ENCODE measurements at places on chromosomes 4 and X.

GRCh38 chrX:154058214-154058997 is 38.7 kb upstream of the IRAK1 start:
- peak overlapping the region; percentile 88 for H3K27ac ChIP-seq
- H3K4me3 ChIP-seq: no peak overlapping the region
- H3K27me3 ChIP-seq: no peaks in the 10 kb centered on the region

DNA sequence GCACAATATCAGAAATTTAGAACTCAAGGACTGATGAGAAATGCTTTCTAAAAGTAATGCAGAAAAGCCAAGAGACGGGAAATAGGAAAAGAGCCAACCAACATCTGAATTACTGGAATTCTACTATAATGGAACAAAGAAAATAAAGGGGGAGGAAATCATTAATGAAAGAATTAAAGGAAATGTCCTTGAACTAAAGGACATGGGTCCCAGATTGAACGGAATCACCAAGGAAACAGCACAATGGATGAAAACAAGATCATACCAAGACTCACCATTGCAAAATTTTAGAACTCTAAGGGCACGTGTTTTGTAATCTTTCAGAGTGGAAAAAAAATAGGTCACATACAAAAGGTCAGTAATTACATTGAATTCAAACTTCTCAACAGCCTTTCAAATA is 35.9 kb downstream of the HPGDS start:
- no peaks in the 10 kb centered on the region for H3K36me3 ChIP-seq
- H3K27me3 ChIP-seq: no peaks in the 10 kb centered on the region
- no peaks in the 10 kb centered on the region for H3K4me1 ChIP-seq
- no peak overlapping the region for H3K4me3 ChIP-seq

DNA sequence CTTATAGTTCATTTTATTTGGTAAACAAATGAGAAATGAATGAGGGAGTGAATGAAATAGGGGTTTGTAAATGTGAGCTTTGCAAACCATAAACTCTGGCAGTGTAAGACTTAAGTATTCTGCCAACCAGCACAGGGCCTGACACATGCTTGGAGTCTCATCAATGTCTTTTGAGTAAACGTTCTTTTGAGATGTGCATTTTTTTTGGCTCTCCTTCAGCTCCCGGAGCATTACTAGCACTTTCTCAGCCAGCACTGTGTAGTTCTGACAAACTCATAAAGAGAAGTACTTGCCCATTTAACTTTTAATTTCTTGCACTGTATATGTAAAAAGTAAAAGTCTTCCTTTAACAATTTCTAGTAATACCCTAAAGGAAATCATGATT is 245.3 kb downstream of the HS3ST1 start:
- no peak overlapping the region for H3K27ac ChIP-seq
- no peaks in the 10 kb centered on the region for H3K4me1 ChIP-seq
- no peak for DNase-seq
- no peaks in the 10 kb centered on the region for H3K27me3 ChIP-seq

- no peak for DNase-seq
- no peak overlapping the region for H3K27ac ChIP-seq
- no peaks in the 10 kb centered on the region for H3K36me3 ChIP-seq
- H3K27me3 ChIP-seq: no peaks in the 10 kb centered on the region
Observed at GRCh38 chr4:101174679-101175345, 172.5 kb downstream of the PPP3CA start.

DNA sequence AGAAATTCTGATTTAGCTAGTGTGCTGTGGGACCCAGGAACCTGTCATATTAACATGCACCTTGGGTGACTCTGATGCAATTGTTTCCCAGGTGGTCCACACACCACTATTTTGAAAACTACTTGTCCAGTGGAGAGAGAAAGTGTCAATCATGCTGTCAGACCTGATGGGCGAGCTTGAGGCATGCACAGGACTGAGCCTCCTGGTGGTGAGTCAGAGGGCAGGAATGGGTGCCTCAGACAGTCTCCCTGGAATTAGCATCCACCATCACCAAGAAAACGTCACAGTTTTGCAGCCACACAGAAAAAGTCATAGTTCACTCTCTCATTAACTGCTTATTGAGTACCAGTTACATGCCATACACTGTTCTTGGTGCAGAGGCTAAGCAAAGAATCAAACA is 181.8 kb upstream of the MAOA start:
- DNase-seq: no peak
- H3K27me3 ChIP-seq: no peaks in the 10 kb centered on the region
- H3K27ac ChIP-seq: no peak overlapping the region
- peaks cover 1% of the 10 kb centered on the region for H3K4me1 ChIP-seq
- no peak overlapping the region for H3K4me3 ChIP-seq

DNA sequence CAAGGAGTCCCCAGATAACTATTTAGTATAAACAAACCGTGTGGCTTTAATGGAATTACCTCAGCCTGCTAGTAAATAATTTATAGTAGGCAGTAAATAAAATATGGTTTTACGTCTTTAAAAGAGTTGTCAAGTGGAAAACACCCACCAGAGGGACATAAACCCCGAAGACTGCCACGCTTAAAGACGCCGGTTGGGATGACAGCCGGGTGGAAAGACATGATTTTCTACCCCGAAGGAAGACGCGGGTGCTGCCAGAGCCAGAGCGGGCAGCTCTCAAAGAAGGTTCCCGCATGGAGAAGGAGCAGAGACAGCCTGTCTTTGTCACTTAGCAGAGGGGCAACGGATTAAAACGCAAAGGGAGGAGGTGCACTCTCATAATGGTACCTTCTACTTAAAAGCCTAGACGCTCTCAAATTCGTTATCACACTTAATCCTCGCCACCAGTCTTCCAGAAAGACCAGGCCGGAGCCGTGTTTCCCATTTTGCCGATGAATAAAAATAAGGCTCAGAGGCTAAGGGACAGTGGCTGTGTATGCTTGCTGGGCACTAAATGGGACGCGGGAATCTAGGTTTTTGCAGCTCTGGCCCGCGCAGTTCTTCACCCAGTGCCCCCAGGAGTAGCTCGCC is 140.5 kb upstream of the ZIC3 start:
- H3K27ac ChIP-seq: no peak overlapping the region
- DNase-seq: no peak
- H3K27me3 ChIP-seq: peaks cover 58% of the 10 kb centered on the region
- no peaks in the 10 kb centered on the region for H3K36me3 ChIP-seq

GRCh38 chr4:145248502-145248901 is 68.1 kb upstream of the OTUD4 start:
- H3K4me1 ChIP-seq: no peaks in the 10 kb centered on the region
- DNase-seq: no peak
- no peak overlapping the region for H3K4me3 ChIP-seq
- H3K27me3 ChIP-seq: peaks cover 31% of the 10 kb centered on the region
- no peak overlapping the region for H3K27ac ChIP-seq

DNA sequence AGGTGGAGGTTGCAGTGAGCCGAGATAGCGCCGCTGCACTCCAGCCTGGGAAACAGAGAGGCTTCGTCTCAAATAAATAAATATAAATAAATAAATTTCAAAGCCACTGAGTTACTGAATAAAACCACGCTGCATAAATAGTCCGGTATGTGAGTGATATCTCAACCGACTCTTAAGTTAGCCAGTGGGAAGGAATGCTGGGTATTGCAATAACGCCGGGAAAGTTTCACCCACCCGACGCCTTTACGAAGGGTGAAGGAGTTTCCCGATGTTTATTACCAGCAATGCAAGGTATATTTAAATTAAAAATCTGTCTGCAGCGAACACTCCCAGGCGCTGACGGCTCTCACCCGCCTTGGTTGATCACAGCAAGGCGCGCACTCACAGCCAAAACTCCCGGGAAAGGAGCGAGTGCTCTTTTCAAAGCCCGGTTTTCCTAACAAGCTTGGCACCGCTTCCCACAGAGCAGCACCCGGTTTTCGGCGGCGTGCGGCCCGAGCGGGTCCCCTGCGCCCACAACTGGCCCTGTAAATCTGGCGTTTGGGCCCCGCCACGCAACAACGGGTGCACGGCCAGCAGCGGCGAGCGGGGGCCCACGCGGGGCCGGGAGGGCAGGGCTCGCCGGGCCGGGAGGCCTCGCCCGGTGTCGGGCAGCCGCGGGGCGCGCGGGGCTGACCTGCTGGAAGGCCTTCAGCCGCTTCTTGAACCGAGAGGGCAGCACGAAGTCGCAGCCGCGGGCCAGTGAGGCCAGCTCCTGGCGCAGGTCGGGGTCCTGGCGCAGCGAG is 13.7 kb downstream of the PPP2R3B start:
- peaks cover 39% of the 10 kb centered on the region for H3K4me1 ChIP-seq
- no peak overlapping the region for H3K27ac ChIP-seq

GRCh38 chr4:108080747-108081146 is 88.0 kb downstream of the LEF1 start:
- H3K27ac ChIP-seq: peak overlapping the region; percentile 5
- H3K36me3 ChIP-seq: peaks cover 7% of the 10 kb centered on the region
- peaks cover 4% of the 10 kb centered on the region for H3K4me1 ChIP-seq
- H3K27me3 ChIP-seq: peaks cover 22% of the 10 kb centered on the region

GRCh38 chr4:108003982-108004515 is 14.4 kb downstream of the HADH start:
- H3K36me3 ChIP-seq: peaks cover 2% of the 10 kb centered on the region
- peaks cover 8% of the 10 kb centered on the region for H3K4me1 ChIP-seq
- DNase-seq: no peak
- no peak overlapping the region for H3K4me3 ChIP-seq
- peak overlapping the region; percentile 39 for H3K27ac ChIP-seq
- no peaks in the 10 kb centered on the region for H3K27me3 ChIP-seq

GRCh38 chrX:109990582-109991276 is 12.2 kb upstream of the TMEM164 start:
- H3K27me3 ChIP-seq: no peaks in the 10 kb centered on the region
- no peak for DNase-seq
- peak overlapping the region; percentile 31 for H3K4me3 ChIP-seq
- H3K36me3 ChIP-seq: no peaks in the 10 kb centered on the region
- peak overlapping the region; percentile 31 for H3K27ac ChIP-seq

DNA sequence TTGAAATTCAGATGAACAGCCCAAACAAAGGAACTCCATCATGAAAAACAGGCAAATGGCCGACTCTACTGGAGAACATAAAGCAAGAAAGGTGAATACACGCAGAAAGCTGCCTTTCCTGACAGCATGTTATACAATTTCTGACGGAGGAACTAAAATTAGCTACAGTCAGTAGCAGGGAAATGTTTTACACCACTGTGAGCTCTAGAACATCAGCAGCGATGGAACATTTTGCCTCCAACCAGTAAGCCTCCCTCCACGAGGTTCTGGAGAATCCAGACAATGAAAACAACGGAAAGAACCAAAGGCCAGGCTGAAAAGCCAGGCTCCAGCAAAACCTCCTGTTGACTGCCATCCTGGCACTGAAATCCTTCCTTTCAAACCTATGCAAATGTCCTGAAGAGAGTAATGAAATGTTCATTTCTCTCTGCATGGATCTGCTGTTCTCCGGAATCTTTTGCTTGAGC is 78.9 kb downstream of the IRF2 start:
- H3K4me1 ChIP-seq: peaks cover 10% of the 10 kb centered on the region
- H3K27me3 ChIP-seq: no peaks in the 10 kb centered on the region
- peaks cover 67% of the 10 kb centered on the region for H3K36me3 ChIP-seq
- H3K27ac ChIP-seq: peak overlapping the region; percentile 69

- no peak overlapping the region for H3K4me3 ChIP-seq
- H3K4me1 ChIP-seq: no peaks in the 10 kb centered on the region
- no peak overlapping the region for H3K27ac ChIP-seq
- DNase-seq: no peak
- no peaks in the 10 kb centered on the region for H3K27me3 ChIP-seq
- no peaks in the 10 kb centered on the region for H3K36me3 ChIP-seq
Observed at GRCh38 chr4:156634612-156635011, 337.0 kb downstream of the PDGFC start.

- H3K4me3 ChIP-seq: no peak overlapping the region
- H3K27me3 ChIP-seq: no peaks in the 10 kb centered on the region
- no peaks in the 10 kb centered on the region for H3K36me3 ChIP-seq
- no peaks in the 10 kb centered on the region for H3K4me1 ChIP-seq
Observed at GRCh38 chrX:148878371-148878770, 378.0 kb downstream of the AFF2 start.

DNA sequence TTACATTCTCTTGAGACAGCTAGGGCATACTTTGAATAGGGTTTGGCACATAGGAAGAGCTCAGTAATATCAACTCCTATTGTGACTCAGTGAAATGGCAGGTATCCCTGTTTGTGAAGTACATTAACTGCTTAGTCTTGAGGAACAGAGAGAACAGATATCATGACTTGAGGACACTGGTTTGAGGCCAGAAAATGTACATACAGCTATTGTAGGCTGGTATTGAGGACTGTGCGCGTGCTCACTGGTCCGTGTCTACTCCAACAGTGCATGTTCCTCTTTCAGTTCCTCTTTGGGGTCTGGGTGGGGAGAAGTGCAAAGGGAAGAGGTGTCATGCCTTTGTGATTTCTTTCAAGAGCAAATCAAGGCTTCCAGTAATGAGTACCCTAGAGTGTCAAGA is 34.6 kb upstream of the TBC1D9 start:
- H3K27me3 ChIP-seq: no peaks in the 10 kb centered on the region
- H3K4me3 ChIP-seq: no peak overlapping the region
- H3K4me1 ChIP-seq: no peaks in the 10 kb centered on the region
- DNase-seq: no peak
- H3K36me3 ChIP-seq: no peaks in the 10 kb centered on the region

DNA sequence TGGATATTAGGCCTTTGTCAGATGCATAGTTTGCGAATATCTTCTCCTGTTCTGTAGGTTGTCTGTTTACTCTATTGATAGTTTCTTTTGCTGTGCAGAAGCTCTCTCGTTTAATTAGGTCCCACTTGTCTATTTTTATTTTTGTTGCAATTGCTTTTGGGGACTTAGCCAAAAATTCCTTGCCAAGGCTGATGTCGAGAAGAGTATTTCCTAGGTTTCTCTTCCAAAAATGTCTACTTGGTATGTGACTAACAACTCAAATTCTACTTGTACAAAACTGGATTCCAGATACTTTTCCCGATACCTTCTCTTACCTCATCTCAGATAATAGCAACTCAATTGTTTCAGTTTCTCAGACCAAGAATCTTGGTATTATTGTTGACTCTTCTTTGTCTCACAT is 142.4 kb upstream of the GLRA2 start:
- H3K27ac ChIP-seq: no peak overlapping the region
- no peaks in the 10 kb centered on the region for H3K36me3 ChIP-seq
- H3K4me1 ChIP-seq: no peaks in the 10 kb centered on the region
- no peak for DNase-seq
- H3K4me3 ChIP-seq: no peak overlapping the region

- no peak for DNase-seq
- peaks cover 8% of the 10 kb centered on the region for H3K4me1 ChIP-seq
- H3K27me3 ChIP-seq: no peaks in the 10 kb centered on the region
- H3K27ac ChIP-seq: no peak overlapping the region
- H3K36me3 ChIP-seq: peaks cover 20% of the 10 kb centered on the region
Observed at GRCh38 chr4:42482516-42483327, 85.4 kb downstream of the SHISA3 start.

DNA sequence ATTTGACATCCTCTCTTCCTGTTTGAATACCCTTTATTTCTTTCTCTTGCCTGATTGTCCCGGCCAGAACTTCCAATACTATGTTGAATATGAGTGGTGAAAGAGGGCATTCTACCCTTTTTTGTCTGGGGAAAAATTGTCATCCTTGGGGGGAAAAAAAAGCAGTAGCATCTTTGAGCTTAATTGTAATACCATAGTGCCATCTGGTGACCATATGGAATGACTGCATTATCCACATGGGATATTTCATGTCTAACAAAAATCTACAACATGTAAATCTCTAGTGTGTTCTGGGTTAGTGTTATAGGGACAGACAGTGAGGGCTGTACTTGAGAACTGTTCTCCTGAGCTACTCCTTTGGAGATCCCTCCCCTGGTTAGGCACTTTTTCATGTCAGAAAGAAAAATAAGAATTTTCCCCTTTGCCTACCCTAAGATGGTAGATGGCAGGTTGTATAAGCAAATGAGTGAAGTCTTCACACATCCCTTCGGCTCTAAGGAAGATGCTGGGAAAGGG is 26.0 kb downstream of the CAPN6 start:
- H3K36me3 ChIP-seq: no peaks in the 10 kb centered on the region
- H3K4me3 ChIP-seq: no peak overlapping the region
- H3K27ac ChIP-seq: no peak overlapping the region
- no peak for DNase-seq
- H3K4me1 ChIP-seq: no peaks in the 10 kb centered on the region

Data from effector memory CD8-positive, alpha-beta T cell (primary cell).